ENCODE measurements at places on chromosomes 2 and 18. TPM values are rescaled to one million over a fixed set of nuclear protein-coding genes. Genes with fewer than 3 reads are reported as not detected.

Gene ERICH2
- total RNA-seq: 1.1 TPM

DNA sequence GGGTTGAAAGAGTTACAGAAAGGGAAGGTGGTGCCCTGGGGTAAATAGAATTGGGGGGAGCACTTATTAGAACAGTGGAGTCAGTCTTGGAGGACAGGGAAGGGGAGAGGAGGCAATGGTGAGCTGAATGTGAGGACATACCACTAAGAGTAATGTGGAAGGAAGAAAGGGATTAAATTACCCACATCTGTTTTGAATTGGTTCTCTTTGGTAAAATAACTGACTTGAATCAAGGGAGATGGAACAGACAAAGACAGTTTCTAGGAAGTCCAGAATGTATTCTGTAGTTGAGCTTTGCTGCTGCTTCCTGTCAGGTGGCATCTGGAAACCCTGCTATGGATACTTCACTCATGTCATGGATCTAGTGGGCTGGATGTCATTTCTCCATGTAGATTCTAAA lies 6.7 kb downstream of the SETBP1 start:
- no peak for DNase-seq
- no peaks in the 10 kb centered on the region for H3K36me3 ChIP-seq
- no peak overlapping the region for H3K27ac ChIP-seq
- no peaks in the 10 kb centered on the region for H3K27me3 ChIP-seq

DNA sequence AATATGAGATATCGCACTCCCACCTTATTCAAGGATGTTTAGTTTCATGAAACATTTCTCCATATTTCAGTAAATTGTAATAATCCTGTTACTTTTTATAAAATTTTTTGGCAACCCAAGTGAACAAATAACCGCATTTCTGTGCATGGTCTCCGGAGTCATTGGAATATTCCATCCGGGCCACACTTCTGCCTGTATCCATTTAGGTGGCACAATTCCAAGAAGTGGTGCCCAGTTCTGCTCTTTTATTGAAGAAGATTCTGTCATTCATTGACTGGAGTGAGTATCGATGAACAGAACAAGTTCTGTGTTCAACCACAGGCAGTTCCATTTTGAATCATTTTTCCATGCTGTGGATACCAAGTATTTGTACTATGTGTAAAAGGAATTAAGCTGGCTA lies 26.6 kb upstream of the ICOS start:
- H3K4me1 ChIP-seq: no peaks in the 10 kb centered on the region
- H3K27ac ChIP-seq: no peak overlapping the region
- H3K27me3 ChIP-seq: no peaks in the 10 kb centered on the region
- H3K36me3 ChIP-seq: no peaks in the 10 kb centered on the region
- DNase-seq: no peak
- H3K4me3 ChIP-seq: no peak overlapping the region

GRCh38 chr2:224242561-224242960 lies 159.3 kb downstream of the FAM124B start:
- DNase-seq: no peak
- H3K4me3 ChIP-seq: no peak overlapping the region
- H3K27me3 ChIP-seq: no peaks in the 10 kb centered on the region
- H3K36me3 ChIP-seq: no peaks in the 10 kb centered on the region
- no peak overlapping the region for H3K27ac ChIP-seq

DNA sequence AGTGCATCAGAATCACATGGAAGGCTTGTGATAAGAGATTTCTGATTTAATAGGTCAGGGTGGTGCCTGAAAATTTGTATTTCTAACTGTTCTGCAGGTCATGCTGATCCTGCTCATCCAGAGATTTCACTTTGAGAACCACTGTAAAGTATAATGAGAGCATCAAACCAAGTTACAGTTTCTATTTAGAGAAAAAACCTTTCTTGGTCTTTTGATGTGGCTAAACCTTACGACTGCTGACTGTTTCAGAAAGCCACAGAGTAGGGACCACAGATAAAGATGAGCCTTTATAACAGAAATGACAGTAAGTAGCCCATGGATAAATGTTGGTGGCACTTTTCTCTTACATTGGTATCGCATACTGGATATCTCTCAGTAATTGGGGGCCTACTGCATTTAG lies 109.4 kb upstream of the FANCL start:
- H3K27me3 ChIP-seq: no peaks in the 10 kb centered on the region
- no peaks in the 10 kb centered on the region for H3K36me3 ChIP-seq
- no peak for DNase-seq

Gene ARID5A
- 15.5 TPM for total RNA-seq

All from ovary (tissue), 10 donors.